Fibroblast of pulmonary artery (primary cell): ENCODE measurements at places on chromosomes 13 and 19.

GRCh38 chr13:46182491-46182877 is 507 bp upstream of the LCP1 start:
- no peak for DNase-seq

- DNase-seq = no peak
Measured at GRCh38 chr19:13960863-13961784, 8.8 kb downstream of the DCAF15 start.

- DNase-seq = no peak
Measured at GRCh38 chr19:54429545-54430227, 14.4 kb downstream of the TTYH1 start.

DNA sequence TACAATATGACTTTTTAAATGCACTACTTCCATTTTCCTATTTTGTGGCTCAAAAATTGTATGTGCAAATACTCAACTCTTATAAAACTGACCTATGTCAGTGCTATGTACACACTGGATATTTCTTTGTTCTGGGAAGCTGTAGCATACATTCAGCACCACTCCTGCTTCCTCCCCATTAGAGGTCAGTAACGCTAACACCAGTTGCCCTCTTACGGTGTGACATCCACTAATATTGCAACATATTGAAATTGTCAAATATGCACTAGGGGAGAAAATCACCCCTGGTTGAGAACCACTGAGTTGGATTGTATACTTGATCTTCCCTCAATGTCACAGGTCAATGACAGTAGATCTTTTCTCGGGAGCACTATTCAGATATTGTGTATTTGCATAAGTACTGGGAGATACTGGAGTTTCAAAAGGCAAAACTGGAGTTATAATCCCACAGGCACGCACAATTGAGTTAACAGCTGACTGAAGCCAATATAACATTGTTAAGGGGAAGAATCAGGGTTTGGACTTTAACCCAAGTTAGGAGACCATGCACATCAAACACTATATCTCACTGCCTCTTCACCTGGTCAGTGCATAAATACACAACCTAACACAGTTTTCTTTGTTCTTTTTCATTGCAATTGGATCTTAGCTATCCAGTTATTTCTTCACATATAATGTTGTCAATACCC is 1276.5 kb upstream of the MIR17HG start:
- no peak for DNase-seq

DNA sequence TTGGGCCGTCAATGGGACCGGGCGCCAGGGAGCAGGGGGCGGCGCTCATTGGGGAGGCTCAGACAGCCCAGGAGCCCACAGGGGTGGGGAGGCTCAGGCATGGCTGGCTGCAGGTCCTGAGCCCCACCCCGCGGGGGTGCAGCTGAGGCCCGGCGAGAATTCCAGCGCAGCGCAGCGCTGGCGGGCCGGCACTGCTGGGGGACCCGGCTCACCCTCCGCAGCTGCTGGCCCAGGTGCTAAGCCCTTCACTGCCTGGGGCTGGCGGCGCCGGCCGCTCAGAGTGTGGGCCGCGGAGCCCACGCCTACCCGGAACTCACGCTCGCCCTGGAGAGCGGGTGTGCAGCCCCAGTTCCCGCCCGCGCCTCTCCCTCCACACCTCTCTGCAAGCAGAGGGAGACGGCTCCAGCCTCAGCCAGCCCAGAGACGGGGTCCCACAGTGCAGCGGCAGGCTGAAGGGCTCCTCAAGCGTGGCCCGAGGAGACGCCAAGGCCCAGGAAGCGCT is 1227.4 kb downstream of the PCDH17 start:
- DNase-seq = no peak

DNA sequence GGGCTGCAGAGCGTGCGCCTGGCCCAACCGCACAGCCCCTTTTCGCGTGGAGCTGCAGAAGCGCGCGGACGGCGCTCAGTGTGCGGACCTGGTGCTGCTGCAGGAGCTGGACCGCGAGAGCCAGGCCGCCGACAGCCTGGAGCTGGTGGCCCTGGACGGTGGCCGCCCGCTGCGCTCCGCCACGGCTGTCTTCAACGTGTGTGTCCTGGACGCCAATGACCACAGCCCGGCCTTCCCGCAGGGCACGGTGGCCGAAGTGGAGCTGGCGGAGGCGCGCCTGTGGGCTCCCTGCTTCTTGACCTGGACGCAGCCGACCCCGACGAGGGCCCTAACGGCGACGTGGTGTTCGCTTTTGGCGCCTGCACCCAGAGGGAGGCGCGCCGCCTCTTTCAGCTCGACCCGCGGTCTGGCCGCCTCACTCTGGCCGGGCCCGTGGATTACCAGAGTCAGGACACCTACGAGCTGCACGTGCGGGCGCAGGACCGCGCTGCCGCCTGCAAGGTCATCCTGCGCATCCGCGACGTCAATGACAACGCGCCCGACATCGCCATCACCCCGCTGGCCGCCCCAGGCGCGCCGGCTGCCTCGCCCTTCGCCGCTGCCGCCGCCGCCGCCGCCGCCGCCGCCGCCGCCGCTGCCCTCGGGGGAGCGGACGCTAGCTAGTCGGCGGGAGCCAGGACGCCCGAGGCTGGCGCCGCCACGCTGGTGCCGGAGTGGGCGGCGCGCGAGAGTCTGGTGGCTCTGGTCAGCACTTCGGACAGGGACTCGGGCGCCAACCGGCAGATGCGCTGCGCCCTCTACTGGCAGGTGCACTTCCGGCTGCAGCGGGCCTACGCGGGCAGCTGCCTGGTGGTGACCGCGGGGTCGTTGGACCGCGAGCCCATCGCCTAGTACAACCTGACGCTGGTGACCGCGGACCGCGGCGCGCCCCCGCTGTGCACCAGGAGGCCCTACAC is 172.2 kb downstream of the OLFM4 start:
- peak; percentile 15 for DNase-seq

GRCh38 chr19:9498183-9498902 is at the start of gene ZNF560:
Gene ZNF560 (minus strand): TSS chr19:9498616. CDS start chr19:9475313, 23,303 bp downstream.
- peak; percentile 27 for DNase-seq

GRCh38 chr13:41502031-41502430 is 44.7 kb downstream of the RGCC start:
- DNase-seq = no peak

DNA sequence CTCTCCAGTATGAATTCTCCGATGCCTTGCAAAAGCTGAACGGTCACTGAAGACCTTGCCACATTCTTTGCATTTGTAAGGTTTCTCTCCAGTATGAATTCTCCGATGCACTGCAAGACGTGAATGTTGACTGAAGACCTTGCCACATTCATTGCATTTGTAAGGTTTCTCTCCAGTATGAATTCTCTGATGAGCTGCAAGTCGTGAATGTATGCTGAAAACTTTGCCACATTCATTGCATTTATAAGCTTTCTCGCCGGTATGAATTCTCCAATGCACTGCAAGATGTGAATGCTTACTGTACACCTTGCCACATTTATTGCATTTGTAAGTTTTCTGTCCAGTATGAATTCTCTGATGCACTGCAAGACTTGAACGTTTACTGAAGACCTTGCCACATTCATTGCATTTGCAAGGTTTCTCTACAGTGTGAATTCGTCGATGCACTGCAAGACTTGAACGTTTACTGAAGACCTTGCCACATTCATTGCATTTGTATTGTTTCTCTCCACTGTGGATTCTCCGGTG is 20.0 kb upstream of the ZNF841 start:
- DNase-seq = no peak

- no peak for DNase-seq
Measured at GRCh38 chr13:43981091-43981490, 101.4 kb downstream of the LACC1 start.

- no peak for DNase-seq
Measured at GRCh38 chr13:32589471-32589870, 3.2 kb downstream of the PDS5B start.

DNA sequence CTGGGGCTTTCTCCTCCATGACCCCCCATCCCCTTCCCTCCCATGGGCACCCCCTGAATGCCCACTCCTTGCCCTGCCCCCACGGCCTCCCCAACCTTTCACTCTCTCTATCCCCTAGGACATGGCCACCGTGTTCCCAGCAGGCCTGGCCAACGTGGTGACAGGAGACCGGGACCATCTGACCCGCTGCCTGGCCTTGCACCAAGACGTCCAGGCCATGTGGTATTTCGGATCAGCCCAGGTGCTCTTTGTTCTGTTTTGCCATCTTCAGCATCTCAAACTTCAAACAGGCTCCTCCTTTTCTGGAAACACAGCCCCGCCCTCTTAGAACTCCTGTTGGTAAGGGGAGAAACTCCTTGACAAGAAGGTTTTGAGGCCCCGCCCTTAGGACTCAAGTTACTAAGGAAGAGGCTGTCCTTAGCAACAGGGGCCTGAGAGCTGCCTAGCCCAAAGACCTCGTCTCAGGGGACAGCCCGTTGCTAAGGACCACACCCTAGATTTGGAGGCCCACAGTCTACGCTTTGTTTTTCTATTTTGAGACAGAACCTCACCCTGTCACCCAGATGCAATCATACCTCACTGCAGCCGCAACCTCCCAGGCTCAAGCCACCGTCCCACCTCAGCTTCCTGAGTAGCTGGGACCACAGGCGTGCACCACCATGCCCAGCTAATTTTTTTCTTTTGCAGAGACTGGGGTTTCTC is 5.1 kb upstream of the FLT3LG start:
- DNase-seq = peak; percentile 71

DNA sequence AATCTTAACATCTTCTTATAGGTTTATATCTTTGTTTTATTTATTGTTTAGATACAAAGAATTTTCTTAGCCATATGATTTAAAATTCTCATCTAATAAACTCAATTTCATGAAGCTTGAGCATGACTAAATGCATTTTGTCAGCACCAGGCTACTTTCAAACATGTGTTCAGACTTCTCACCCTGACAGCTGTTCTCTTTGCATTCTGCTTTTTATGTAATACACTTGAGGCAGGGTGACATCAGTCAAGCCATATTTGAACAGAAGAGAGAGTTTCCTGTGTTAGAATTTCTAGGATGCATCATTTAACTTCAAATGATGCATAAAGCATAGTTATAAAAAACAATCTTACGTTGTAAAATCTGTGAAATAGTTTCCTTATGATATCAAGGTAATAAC is 1295.1 kb upstream of the PCDH20 start:
- DNase-seq = no peak

- DNase-seq = no peak
Measured at GRCh38 chr19:18558202-18558555, 509 bp downstream of the KXD1 start.

DNA sequence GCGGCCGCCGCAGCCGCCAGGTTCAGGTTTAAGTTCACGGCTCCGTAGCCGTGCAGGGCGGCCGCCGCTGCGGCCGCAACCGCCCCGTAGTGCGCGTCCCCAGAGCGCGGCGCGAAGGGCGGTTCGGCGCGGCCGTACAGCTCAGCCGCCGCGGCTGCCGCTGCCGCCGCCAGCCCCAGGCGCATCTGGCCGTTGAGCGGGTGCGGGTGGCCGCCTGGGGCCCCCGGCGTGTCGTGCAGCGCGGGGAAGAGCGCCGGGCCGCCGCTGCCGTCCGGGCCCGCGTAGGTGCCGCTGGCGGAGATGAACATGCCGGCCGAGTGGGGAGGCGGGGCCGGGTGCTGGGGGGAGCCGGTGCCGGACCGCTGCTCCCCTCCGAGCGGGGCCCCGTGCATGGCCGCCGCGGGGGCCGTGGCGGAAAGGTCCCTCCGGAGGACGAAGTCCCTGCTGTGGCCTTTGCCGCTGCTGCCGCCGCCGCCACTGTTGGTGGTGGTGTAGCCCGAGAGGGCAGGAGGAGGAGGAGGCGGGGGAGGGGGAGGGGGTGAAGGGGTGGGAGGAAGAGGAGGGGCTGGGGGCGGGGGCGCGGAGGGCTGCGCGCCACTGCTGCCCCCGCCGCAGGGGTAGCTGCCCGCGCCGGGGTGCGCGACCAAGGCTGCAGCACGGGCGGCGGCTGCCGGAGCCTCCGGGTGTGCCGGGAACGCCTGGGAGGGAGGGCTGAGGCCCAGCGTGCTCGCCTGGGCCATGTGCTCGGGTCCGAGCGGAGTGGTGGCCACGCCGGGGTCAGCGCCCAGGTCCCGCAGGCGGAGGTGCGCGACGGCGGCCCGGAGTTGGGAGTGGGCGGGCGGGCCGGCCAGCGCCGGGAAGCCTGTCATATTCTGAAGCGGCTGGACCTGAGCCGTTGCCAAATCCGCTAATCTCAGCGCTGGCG is 654 bp downstream of the ZIC5 start:
- no peak for DNase-seq
